Fibroblast of upper back skin (primary cell): ENCODE measurements at places on chromosomes 11 and 22.

GRCh38 chr11:32435152-32435480 is 223 bp downstream of the WT1 start:
- DNase-seq, result no peak

DNA sequence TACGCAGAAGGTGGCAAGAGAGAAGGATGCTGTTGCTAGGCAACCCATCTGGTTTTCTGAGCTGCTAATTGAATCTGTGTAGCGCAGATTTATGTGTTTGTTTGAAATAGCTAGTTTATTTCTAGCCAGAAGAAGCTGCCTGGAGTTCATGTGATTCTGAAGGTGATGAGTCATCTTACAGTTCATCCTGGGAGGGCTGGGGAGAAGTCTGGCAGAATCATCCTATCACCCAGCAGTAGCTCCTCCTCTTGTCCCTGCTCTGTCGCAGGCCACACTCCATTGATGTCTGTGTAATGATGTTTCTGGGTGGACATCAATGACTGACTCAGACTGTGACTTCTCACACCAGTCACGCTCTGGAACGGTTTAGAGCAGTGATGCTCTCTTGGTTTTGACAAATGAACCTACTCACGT is 4.8 kb upstream of the FBXO7 start:
- DNase-seq, result peak; percentile 74

- DNase-seq, result peak; percentile 93
Measured at GRCh38 chr11:10322830-10323792, 18.2 kb downstream of the ADM start.

DNA sequence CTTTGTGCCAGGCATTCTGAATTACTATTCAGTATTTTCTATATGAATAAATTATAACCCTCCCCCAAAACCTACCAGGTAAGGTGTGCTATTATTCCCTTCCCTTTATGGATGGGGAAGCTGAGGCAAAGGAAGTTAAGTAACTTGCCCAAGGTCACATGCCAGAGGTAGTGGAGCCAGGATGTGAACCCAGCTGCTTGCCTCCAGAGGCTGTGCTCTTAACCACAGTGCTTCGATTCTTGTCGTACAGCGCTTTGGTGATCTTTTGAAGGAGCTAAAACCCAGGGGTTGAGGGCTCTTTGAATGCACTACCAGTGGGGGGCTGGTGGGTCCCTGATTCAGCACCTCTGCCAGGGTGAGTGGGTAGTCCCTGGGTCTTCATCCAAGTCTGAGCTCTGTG is 18.8 kb downstream of the MCM5 start:
- no peak for DNase-seq

DNA sequence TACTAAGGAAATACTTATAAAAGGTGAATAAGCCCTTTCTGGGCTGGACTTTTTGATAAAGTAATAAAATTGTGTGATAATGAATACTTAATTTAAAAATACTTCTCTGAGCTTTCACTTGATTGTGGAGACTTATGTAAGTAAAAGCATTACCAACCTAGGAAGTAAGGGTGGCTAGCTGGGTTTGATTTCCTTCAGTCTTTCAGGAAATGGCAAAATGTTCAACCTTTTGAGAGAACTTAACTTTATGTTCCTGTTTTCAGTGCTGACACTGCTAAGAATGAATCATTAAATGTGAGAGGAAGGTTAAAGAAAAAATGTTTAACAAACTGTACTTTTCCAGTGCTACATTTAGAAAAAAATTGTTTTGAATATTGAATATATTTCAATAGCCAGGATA is 900.3 kb downstream of the METTL15 start:
- no peak for DNase-seq

GRCh38 chr11:122983438-122984185 is 2.0 kb upstream of the BSX start:
- DNase-seq, result no peak

DNA sequence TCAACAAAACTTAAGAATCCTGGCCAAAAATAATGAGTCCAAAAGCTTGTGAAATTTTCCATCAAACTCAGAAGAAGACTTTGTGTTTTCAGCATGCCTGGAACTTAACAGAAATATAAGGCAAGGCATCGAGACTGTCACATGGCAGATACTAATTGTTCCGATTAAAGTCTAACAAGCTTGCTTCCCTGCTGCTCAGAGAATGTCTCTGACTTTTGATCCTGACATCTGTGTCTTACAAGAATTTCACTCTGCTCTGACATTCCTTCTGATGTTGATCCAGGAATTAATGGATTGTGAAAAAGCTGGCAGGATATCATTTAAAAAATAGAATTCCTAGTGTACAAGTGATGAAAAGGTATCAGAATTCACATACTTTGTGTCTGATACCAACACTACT is 170.2 kb downstream of the DCDC1 start:
- no peak for DNase-seq

DNA sequence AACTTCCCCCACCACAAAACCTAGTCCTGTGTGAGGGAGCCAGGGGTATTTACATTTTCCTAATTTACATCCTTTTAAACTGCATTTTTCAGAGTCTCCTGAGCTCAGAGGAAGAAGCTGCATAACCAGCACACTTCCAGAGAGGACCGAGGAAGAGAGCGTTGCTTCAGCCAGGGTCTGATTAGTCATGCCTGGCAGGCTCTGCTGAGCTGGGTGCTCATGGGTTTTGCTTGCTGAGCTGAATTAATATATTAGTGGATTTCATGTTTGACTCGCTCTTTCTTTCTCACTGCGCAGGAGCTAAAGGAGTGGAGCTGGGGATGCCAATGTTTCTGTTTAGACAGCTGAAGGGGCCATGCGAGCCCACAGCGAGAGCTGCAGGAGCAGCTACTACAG is 539.3 kb upstream of the B3GAT1 start:
- peak; percentile 77 for DNase-seq

GRCh38 chr11:121688860-121689614 is 236.3 kb upstream of the SORL1-AS1 start:
- no peak for DNase-seq

GRCh38 chr22:40588726-40589125 is 47.8 kb downstream of the MRTFA start:
- peak; percentile 82 for DNase-seq

DNA sequence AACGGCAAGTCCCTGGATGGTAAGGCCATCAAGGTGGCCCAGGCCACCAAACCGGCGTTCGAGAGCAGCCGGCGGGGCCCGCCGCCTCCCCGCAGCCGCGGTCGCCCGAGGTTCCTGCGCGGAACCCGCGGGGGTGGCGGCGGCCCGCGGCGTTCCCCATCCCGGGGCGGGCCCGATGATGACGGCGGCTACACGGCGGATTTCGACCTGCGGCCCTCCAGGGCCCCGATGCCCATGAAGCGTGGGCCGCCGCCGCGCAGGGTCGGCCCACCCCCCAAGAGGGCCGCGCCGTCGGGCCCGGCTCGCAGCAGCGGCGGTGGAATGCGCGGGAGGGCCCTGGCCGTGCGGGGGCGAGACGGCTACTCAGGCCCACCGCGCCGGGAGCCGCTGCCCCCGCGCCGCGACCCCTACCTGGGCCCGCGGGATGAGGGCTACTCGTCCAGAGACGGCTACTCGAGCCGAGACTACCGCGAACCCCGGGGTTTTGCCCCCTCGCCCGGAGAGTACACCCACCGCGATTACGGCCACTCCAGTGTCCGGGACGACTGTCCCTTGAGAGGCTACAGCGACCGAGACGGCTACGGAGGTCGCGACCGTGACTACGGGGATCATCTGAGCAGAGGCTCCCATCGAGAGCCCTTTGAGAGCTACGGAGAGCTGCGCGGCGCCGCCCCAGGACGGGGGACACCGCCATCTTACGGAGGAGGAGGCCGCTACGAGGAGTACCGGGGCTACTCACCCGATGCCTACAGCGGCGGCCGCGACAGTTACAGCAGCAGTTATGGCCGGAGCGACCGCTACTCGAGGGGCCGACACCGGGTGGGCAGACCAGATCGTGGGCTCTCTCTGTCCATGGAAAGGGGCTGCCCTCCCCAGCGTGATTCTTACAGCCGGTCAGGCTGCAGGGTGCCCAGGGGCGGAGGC is 792 bp downstream of the RBMXL2 start:
- DNase-seq, result no peak

- no peak for DNase-seq
Measured at GRCh38 chr11:56183459-56183858, 7.0 kb downstream of the OR5J2 start.

GRCh38 chr11:1298695-1299492 is 10.5 kb downstream of the TOLLIP start:
- DNase-seq, result peak; percentile 32

GRCh38 chr11:123217897-123218296 is 22.8 kb upstream of the CLMP start:
- DNase-seq, result no peak

- DNase-seq, result no peak
Measured at GRCh38 chr11:85974122-85974521, 94.8 kb downstream of the PICALM start.

GRCh38 chr11:124868331-124869274 is 3.4 kb downstream of the ROBO3 start:
- no peak for DNase-seq

GRCh38 chr11:76600124-76600655 is 70.4 kb downstream of the LRRC32 start:
- DNase-seq, result no peak

- no peak for DNase-seq
Measured at GRCh38 chr11:36684840-36685801, 87.1 kb upstream of the RAG2 start.

DNA sequence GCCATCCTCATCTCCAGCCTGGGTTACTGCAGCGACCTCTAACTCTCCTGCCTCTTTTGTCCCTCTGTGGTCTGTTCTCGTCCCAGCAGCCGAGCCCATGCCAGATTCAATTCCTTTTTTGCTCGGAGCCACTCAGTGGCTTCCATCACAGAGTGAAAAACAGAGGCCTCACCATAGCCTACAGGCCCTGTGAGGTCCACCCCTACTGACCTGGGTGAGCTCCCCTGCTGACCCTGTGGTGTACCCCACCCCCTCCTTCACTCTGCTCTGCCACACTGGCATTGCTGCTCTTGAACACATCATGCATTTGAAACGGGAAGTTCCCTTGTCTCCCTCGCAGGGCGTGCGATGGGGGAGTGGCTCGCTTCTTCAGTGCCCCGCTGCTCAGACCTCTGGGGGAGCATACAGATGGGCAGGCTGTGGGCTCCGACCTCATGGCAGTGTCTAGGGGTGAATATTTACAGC is 2.1 kb downstream of the AIP start:
- DNase-seq, result no peak

DNA sequence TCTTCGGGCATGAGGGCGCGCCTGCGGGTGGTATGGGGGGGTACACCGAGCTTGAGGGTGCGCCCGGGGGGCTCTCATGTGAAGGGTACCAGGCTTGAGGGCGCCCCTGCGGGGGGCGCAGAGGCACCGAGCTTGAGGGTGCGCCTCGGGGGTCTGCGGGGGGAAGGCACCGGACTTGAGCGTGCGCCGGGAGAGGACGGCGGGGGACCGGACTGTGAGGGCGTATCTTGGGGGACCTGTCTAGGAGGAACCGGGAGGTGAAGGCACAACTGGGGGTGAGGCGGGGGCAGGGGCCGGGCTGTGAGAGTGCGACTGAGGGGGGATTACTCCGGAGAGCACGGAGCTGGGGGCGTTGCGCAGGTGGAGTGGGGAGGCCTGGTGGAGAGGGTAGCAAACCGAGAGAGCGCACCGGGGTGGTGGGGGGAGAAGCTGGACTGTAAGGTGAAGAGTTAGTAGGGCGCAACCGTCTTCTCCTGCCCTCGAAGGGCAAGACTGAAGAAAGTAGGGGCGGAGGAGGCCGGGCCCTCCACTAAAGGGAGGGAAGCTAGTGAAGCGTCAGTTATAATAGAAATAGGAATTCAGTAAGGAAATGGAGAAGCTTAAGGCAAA is 1.1 kb upstream of the DDX6 start:
- DNase-seq, result no peak

- no peak for DNase-seq
Measured at GRCh38 chr11:109302591-109303334, 119.2 kb upstream of the C11orf87 start.

DNA sequence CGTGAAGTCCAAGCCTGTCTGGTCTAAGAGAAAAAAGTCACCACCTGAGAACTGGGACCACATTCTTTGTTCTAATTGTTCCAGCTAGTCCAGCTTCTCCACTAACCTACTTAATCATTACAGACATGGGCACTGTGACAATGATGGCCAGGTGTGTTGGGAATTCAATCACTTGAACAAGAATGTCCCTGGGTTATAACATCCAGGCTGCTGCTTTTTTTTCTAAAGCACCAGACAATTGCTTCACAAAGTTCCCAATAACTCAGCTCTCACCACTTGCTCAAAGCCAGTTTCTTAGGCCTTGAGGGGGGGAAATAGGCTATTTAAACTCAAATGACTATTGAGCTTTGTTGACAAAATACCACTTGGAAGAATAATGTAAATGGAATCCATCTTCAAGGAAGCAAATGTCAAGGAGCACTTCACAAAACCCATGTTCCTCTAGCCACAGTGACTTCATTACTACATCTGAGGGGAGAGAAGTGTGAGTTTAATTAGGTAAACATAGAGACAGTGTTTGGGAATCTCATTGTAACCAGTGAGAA is 80.3 kb downstream of the ME3 start:
- DNase-seq, result peak; percentile 44

DNA sequence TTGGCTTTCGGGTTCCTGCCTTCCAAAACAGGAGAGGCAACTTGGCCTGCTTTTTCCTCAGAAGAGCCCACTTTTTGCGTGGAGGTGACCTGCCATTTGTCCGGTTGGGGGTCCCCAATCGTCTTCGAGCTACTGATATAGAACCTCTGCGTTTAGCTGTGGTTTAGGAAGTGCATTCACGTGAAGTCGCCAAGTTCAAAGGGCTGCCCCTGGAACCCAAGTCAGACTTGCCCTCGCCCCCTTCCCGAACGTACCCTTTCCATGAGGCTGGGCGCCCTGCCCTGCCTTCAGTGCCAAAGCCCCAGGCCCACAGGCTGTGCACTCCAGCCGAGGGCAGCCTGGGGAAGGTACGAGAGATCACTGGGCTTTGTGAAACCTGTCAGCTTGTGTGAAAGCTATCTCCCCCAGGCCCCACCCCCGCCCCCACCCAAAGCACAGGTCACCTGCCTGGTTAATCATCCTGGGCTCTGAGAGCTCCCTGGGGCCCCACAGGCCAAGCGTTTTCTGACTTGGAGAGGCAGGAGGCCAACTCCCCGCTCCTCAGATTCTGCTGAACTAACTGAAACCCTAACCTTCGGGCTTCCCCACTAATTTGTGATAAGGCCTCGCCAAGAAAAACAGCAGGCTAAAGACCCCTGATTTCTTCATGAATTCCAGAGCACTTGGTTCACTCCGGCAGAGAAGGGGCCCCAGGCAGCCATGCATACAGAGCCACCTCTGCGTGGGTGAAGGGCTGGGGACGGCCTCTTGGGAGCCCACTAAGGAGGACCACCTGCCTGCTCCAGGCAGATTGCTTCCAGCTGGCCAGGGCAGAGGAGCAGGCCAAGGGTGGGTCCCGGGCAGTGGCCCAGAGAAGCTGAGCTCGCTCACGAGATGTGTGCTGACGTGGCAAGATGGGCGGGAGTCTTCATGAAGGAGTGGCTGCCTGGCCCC is 25.8 kb upstream of the KCNQ1OT1 start:
- peak; percentile 77 for DNase-seq

- DNase-seq, result peak; percentile 84
Measured at GRCh38 chr22:31692186-31692886, 30.3 kb upstream of the PISD start.

DNA sequence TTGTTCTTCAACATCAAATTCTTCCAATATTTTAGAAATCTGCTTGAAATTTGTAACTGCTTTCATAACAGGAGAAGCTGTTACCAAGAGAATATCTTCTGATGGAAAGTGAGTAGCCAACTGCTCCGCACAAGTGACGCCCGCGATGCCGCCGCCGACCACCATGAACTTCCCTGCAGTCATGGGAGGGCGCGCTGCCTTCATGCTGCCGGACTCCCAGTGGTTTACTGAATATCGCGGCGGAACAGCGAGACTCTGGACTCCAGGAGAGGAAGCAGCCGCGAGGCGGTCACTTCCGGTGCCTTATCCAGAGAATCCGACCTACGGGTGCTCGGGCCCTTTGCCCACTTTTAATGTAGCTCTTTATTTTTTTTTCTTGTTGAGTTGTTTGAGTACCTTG is 190.6 kb downstream of the GUCY1A2 start:
- DNase-seq, result no peak
